ENCODE measurements at places on chromosomes 3 and 15.

GRCh38 chr3:46666453-46666845, 27.0 kb downstream of the ALS2CL start:
- no peak for DNase-seq

GRCh38 chr3:72161881-72162595, 377.1 kb upstream of the PROK2 start:
- DNase-seq: no peak

GRCh38 chr3:65313666-65314065, 625.9 kb upstream of the ADAMTS9 start:
- DNase-seq: no peak

DNA sequence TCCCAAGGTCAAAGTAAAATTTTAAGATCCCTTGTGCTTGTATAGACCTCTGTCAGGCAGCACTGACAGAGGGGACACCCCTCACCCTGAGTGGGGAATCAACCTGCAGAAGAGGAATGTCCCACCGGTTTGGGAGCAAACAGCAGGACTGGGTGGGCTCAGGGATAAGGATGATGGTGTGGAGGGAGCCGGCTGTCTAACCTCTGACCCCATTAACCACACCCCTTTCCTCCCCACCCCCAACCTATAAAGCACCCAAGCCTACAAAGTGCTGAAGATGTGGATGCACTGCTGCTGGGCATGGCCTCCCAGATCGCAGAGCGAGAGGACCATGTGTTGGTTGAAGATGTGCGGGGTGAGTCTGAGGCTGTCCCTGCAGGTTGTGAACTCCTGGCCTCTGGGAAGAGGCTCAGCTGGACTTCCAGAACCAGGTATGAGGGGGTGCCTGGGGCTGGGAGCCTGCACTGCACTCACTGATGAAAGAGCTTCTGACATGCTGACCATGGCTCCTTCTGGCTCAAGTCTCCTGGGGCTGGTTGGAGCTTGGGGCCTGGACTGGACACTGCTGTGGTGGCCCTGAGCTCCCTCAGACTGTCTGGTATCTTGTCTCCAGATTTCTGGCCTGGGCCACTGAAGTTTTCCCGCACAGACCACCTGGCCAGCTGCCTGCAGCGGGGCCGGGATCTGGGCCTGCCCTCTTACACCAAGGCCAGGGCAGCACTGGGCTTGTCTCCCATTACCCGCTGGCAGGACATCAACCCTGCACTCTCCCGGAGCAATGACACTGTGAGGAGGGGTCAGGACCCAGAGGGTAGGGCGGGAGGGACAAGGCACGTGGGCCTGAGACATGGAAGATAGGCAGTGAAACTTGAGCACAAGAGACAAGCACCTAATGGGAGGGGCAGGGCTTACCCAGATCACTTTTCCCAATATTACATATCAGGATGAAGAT, 9.3 kb downstream of the DUOX1 start:
- DNase-seq: no peak

DNA sequence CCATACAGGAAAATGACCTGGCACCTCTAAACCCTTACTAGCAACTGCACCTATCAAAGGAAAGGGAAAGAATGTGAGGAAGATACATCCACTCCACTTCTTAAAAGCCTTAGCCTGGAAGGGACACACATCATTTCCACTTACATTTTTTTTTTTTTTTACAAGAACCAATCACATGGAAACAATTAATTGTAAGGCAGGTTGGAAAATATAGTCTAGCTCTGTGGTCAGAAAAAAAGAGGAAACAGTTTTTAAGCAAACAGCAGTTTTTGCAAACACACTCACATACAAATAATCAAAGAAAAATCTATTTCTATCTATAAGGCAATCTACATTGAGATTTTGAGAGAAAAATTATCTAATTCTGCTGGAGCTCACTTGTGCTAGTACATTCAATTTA, 98.9 kb upstream of the SPRED1 start:
- no peak for DNase-seq

- no peak for DNase-seq
Observed at GRCh38 chr3:194285850-194286197, 65.3 kb downstream of the CPN2 start.

Data from cortex of kidney (tissue), 1 donor.